RCC 7860 (cell line): ENCODE measurements at places on chromosomes 2 and 18.

DNA sequence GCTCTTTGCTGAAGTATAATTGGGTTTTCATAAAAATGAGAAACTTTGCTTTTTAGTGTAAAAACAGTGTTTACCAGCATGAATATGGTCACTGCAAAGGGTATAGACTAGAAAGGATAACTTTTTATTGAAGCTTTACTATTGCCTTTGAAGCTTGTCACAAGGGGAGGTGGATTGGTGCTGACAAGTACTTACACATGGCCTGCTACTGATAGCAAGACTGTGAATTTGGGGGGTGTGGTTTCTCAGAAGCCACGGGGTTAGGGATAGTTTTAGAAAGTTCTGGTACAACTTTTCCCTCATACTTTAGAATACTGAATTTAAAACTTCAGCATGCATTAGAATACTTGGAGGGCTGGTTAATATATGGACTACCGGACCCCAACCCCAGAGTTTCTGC, 294.1 kb downstream of the SOCS6 start:
- no peak for DNase-seq

GRCh38 chr18:77376043-77376732, 126.5 kb downstream of the GALR1 start:
- no peak for DNase-seq

DNA sequence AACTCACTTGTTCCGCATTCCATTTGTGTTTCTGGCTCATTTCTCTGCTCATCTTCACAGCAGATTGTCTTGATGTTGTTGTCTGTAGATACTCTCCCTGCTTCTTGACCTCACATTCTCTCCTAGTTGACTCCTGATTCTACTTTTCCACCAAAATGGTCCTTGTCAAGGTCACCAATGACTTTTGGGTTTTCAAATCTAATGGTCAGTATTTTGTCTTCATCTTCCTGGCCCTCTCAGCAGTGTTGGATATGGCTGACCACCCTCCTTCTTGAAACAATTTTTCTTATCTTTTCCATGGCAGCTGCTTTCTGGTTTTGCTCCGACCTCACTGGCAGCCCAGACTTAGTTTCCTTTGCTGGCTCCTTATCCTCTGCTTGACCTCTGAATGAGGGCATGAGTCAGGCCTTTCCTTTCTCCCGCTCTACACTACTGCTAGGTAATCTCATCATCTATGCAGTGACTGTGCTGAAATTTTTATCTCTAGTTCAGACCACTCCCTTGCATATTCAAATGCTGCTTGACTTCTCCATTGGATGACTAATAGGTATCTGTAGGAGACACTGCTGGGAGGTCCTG, 386.6 kb upstream of the SPRED2 start:
- peak; percentile 27 for DNase-seq

DNA sequence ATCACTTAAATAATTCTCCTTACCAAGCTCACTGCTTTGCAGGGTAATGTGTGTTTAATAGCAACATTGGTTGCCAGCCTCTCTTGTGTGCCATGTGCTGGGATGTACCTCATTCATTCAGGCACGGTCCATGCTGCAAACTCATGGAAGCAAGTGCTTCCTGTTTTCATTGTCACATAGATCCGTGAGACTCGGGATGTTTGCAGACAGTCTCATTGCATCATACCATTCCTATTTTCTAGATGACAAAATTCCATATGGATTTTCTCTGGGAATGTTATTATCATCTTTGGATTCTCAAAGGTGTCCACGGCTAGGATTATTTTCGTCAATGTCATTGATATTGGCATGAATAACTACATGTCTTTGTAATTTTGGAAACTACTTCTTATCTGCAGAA, 60.0 kb upstream of the HDAC4 start:
- no peak for DNase-seq

- DNase-seq = peak; percentile 89
These were observed 1027.9 kb upstream of the FAM98A start for GRCh38 chr2:34627003-34627402.

GRCh38 chr18:30465096-30465495, 577.4 kb downstream of the DSC3 start:
- DNase-seq = no peak

GRCh38 chr18:36316246-36316645, 18.7 kb downstream of the FHOD3 start:
- no peak for DNase-seq

- DNase-seq = no peak
These were observed 36.7 kb downstream of the TET3 start for GRCh38 chr2:74021407-74021755.

GRCh38 chr2:88903749-88904353, 212.4 kb downstream of the RPIA start:
- no peak for DNase-seq

DNA sequence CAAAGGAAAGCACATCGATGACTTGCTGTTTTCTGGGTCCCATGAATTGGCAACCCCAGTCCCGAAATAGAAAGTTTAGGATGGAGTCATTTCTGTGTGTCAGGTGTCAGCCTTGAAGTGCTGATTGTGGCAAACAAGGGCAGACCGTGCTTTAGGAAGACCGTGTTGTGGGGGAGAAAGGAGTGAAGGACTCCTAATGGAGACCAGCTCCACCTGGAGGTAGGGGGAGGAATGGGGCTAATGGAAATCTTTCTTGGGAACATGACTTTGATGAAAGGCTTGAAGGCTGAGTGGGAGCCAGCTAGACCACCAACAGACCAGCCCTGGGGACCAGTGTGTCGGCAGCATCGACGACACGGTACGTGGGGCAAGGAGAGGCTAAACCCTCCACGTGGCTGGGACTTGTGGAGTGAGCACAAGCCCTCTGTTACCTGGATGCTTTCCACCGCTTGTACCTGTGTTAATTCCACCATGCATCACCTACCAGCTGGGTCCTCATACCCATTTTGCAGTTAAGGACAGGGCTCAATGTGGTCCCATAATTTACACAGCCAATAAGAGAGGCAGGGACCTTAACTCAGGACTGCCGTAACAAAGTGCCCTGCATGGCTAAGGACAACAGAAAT, 104.2 kb downstream of the SH3BP4 start:
- no peak for DNase-seq

- no peak for DNase-seq
These were observed 35.5 kb downstream of the HS6ST1 start for GRCh38 chr2:128282976-128283810.

DNA sequence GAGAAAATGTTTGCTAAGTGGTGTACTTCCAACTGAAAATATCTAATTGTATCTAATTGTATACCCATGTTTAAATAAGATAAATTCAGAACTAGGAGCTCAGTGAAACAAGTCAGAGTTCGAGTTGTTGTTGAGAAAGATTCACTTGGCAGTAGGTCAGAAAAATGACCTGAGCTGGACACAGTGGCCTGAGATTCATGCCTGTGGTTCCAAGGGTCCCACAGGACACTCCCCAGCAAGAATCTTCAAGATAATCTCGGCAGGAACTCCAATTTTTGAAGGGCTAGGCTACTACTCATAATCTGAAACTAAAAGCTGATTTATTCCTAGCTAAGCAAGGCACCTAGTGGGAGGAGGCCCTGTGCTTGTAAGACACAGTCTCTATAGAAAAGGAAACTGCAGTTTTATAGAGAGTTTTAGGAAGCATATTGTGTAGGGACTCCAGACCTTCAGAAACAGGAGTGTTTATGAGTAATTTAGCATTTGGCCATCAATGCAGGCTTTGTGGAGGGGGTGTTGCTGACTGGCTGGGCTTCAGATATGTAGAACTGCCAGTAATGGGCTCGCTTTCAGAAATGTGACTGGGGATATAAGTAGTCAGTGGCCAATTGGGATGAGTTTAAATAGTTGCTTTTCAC, 43.2 kb downstream of the SP140 start:
- no peak for DNase-seq

DNA sequence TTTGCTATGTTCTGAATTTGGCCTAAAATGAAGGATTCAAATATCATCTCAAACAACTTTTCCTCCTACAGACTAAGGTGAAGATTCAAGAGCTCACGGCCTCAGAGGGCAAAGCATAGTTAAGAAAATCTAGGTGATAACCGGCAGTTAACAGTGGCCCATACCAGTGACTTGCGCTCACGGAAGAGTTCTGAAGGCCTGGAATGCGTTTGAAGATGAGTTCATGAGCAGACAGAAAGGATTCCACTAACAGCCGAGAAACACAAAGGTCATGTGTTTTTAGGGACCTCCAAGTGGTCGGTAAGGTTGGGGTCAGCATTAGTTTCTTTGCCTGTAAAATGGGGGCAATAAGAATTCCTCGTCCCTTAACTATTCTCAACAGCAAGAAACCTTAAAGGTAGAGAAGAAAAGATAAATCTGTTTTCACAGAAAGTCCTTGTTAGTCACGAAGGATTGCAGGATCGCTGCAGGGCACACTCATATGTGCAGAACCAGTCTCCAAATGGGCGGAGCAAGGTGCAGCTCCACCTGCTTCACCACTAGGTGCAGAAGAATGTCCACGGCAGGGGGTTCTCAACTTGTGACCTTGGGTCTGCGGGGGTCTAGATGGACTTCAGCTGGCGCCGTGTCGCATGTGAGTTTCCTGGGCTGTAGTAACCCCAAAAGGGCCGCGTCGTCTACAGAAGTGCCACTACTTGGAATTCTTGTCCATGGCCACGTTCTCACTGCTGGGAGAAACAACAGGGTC, 708 bp upstream of the RPIA start:
- DNase-seq = peak; percentile 12

DNA sequence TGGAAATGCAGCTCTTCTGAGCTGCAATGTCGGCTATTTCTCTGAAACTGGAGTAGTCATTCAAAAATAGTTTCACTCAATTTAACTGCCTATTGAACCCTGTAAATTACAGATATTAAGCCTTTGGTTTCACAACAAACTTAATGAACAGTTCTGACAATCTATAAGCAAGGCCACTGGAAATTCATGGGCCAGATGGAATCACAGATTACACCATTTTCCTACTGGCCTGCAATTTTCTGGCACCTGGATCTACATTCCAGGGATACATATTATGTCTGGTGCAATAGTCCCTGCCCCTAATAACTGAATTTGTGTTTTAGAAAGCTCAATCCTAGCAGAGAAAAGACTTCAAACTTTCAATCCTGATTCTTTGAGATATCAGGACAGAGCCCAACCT, 551.7 kb downstream of the RNF144A start:
- no peak for DNase-seq
